Esophagus squamous epithelium (tissue), 5 donors: ENCODE measurements at places on chromosomes 16 and 17.

DNA sequence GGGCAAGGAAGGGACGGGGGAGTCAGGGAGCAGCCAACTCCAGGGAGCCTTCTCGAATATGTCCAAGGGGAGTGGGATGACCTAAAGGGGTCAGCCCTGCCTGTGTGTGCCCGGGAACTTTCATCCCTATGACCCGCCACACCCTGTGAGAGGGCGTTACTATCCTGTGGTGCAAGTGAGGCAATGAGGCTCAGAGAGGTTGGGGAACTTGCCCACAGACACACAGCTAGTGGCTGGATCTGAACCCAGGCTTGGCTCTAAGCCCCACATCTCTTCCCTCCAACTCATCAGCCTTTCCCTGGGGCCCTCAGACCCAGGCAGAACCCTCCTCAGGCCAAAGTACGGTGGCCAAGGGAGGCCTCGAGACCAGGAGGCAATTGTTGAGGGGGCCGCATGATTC, 23.2 kb downstream of the JUP start:
- DNase-seq = no peak

DNA sequence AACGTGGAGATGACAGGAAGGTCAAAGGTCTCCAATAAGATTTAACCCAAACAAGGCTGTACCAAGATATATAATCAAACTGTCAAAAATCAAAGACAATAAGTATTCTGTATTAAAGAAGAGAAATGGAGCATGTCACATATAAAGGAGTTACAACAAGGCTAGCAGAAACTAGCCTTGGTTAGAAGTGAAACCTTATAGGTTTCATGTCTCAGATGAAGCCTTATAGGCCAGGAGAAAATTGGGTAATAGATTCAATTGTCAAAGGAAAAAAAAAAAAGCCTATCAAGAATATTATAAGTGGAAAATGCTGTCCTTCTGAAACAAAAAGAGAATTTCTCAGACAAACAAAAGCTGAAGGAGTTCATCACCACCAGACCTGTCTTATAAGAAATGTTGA, 419.4 kb downstream of the CDH11 start:
- DNase-seq = no peak

- DNase-seq = no peak
These were observed 664 bp downstream of the NQO1 start for GRCh38 chr16:69725480-69726312.

DNA sequence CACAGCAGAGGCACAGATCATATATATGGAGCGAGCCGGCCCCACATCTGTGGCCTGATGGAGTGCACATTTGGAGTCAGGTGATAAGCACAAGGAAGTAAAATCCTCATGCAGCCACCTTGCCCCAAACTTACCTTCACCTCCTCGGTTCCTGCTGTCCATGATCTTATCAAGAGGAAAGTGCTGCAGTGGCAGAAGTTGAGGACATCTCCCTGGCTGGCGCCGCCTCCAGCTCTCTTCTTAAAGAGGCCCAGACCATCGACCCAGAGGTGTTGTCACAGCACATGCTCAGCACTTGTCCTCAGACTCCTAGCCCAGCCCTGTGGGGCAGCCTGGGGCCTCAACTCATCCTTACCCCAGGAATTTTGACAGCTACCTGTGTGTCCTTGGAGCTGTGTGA, 212.5 kb downstream of the CCDC182 start:
- no peak for DNase-seq

DNA sequence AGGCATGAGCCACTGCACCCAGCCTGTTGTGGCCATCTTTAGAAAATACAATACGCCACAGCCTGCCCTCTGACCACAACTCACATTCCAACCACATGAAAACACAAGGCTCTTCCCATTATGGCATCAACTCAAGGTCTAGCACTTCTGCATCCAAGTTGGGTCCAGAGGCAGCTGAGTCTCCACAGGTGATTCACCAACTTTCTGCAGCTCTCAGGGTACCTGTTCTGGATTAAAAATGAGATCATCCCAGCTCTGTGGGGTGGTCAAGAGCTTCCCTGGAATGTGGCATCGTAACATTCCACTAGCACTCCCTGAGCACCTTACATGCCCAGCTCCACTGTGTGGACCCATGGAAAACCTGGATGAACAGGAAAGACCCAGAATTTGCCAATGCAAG, 9.9 kb upstream of the GUCY2D start:
- DNase-seq = no peak

GRCh38 chr16:77090062-77090461, 100.9 kb upstream of the MON1B start:
- DNase-seq = no peak
